ENCODE measurements at places on chromosomes 7 and 10.

GRCh38 chr7:4190010-4190981 is 491.8 kb upstream of the FOXK1 start:
- no peak for DNase-seq

- DNase-seq: no peak
Observed at GRCh38 chr10:97868134-97868685, 18.6 kb downstream of the GOLGA7B start.

DNA sequence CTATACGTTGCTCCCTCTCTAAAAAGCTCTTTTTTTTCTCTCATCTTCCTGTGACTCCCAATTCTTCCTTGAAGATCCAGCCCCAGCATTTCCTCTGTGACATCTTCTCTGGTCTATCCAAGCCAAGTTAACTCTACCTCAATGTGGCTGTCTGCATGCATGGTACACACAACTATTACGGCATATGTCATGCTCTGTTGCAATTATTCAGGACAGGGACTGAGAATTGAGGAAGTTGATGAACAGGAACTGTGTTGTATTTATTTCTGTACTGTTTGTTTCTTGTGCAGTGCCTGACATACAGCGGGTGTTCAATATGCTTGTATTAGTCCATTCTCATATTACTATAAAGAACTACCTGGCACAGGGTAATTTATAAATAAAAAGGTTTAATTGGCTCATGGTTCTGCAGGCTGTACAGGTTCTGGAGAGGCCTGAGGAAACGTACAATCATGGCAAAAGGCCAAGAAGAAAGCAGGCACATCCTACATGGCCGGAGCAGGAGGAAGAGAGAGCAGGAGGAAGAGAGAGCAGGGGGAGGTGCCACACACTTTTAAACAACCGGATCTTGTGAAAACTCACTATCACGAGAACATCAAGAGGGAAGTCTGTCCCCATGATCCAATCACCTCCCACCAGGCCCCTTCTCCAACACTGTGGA is 6.3 kb downstream of the TRPV5 start:
- no peak for DNase-seq

GRCh38 chr7:82345886-82346285 is 97.7 kb downstream of the CACNA2D1 start:
- DNase-seq: no peak

DNA sequence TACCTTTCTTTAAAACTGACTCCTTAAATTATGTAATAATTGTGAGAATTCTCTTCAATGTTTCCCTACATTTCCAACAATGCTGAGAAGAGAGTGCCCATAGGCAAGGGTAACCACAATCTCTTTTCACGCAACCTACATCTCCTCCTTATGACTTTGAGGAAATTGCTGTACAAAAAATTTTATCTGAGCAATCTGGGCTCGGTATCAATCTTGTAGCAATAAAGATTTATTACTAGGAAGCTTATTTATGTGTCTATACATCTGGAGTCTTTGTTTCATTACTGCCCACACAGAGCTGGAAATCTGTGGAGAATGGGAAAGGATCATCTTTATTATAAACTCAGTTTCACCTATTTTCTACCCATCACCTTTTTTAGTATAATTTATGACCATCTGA is 913.8 kb upstream of the SORCS1 start:
- DNase-seq: no peak

All from HCEC 1CT (cell line).